ENCODE measurements at places on chromosomes 16 and 17.

DNA sequence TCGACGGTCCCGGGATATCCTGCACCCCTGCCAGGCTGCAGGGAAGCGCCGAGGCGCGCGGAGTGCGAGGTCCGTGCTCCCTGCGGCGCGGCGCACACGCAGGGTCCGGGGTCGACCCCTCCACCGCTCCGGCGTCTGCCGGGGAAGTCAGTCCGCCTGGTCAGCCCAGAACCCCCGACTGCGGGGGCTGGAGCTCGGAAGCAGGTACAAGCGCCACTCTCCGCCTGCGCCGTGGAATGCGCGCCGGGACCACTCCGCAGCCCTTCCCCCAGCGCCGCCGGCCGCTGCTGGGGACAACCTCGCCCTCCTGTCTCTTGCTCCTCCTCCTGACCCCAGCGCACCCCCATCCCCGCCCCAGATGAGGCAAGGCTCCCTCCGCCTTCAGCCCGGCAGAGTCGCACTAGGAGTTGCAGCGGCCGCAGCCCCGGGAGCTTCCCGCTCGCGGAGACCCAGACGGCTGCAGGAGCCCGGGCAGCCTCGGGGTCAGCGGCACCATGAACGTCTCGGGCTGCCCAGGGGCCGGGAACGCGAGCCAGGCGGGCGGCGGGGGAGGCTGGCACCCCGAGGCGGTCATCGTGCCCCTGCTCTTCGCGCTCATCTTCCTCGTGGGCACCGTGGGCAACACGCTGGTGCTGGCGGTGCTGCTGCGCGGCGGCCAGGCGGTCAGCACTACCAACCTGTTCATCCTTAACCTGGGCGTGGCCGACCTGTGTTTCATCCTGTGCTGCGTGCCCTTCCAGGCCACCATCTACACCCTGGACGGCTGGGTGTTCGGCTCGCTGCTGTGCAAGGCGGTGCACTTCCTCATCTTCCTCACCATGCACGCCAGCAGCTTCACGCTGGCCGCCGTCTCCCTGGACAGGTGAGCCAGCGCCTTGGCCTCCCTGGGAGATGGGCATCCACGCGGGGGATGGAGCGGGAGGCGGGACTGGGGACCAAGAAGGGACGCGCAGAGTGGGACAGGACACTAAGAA, at the start of gene GALR2:
GALR2 (plus strand) TSS at position 392 of the 974 bp plus-strand sequence; CDS start at position 495, 103 bp downstream.
- DNase-seq = no peak

DNA sequence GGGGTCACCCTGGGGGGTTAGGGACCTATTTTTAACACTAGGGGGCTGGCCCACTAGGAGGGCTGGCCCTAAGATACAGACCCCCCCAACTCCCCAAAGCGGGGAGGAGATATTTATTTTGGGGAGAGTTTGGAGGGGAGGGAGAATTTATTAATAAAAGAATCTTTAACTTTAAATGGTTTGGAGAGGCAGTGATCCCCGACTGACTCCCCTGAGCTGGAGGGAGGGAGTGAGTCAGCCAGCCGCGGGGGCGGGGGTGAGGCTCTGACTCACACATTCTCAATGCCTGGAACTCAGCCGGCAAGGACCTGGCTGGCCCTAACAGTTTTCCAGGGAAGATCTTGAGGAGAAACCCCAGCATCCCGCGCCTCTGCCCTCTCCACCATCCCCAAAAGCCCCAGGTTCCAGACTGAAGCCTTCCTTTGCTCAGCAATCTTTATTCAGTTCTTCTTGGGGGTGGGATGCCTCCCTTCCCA, 1.5 kb downstream of the HCFC1R1 start:
- no peak for DNase-seq

- no peak for DNase-seq
These were observed 48.0 kb downstream of the SHCBP1 start for GRCh38 chr16:46573008-46573833.

GRCh38 chr17:71004413-71004812, 835.1 kb downstream of the KCNJ2 start:
- DNase-seq = no peak

DNA sequence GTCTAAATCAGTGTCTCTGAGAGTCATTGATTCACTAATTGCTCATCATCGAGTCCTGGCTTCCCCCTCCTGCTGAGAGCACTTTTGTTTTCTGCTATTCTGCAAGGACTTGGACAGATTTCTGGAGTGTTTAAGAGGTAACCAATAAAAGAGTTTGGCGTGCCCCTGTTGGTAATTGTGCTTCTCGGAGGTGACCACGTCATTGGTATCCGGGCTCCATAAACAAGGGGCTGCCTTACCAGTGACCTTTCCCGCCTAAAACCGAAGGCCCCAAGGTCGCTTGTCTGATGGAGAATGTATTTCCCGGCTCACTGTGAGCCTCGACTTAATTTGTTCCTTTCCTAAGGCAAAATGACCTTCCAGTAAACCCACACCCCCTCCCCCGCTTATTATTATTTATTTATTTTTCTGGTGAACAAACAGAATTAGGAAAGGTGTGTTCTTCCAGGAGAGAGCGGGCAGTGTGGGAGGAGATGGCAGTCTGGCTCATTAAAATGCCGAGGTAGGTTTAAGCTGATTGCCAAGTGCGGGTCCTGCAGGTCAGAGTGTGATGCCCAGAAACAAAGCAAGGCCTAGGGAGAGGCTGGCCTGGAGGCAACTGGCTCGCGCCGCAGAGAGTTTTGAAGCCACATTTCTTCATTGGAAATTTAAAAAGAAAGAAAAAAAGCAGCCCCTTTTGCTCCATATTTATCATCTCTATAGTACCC, 30.2 kb downstream of the MSI2 start:
- DNase-seq = peak; percentile 46

DNA sequence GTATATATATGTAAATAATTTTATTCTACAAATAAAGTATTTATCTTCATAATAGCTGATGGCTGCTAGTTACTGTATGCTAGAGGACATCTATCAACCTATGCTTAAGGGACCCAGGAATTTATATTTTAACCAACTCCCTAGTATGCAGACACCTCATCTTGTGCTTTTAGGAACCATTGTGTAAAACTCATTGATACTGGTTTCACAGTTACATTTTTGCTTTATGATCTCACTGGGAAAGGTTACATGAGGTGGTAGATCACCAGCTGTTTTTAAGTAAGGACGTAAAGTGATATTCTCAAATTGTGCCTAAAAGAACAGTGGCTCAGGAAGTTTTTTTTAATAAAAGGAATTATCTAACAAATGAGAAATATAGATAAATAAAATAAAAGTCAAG, 56.4 kb downstream of the VMP1 start:
- DNase-seq = no peak

DNA sequence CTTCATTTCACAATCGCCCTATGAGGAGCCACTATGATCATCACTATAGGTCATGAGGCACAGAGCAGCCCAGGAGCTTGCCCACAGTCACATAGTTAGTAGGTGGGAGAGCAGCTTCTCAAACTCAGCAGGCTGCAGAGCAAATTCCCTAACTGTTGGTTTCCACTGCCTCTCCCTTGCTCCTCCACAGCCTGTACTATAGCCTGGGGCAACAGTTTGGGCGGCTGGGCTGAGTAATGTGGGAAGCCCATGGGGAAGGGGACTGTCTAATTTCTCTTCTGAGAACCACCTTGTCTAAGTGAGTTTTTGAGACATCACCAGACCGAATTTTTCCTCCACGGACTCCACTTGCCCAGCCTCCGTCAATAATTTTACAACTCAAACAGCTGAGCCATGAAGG, 73.4 kb upstream of the GPR139 start:
- no peak for DNase-seq

- no peak for DNase-seq
These were observed 2.4 kb upstream of the RIPOR1 start for GRCh38 chr16:67526149-67526791.

GRCh38 chr16:49786926-49787557, 68.9 kb downstream of the ZNF423 start:
- DNase-seq = no peak

Data from NCI-H1436 (cell line).